ENCODE measurements at places on chromosomes 3 and 15.

DNA sequence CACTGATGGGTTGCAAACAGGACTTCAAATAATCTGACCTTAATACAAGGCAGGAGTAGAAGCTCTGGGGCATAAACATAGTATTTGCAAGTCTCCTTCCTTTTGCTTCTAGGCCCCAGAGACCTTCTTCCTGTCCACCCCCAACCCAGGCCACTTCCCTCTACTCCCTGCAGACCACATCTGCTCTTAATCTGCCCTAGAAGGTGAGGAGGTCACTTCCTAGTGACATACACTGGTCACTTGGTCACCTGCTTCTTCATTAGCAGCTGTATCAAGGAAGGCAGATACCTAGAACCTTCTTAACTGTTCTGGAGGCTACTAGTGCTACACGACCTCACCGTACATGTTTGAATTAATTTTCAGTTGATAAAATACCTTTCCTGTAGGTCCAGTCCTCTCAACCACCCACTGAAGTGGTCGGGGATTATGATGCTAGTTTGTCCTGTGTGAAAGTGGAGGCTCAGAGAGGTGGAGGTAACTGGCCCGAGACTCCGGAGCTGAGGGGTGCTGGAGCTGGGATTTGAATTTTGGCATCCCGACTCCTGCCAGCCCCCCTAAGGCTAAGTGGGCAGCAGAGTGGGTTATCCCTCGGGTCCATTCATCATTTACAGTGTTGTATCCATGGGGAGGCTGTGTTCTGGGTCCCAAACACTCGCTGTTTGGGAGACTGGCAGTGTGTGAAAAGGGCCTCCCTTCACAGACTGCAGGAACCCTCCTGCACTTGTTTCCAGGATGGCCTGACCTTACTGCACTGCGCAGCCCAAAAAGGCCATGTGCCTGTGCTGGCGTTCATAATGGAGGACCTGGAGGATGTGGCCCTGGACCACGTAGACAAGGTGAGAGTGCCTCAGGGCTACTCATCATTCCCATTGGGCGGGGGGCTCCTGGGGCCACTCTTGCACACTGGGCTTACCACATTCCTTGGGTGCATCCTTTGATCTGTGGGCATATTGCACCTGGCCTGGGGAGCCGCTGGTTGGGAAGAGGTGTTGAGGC, 13.9 kb downstream of the ANKDD1A start:
- DNase-seq: no peak

DNA sequence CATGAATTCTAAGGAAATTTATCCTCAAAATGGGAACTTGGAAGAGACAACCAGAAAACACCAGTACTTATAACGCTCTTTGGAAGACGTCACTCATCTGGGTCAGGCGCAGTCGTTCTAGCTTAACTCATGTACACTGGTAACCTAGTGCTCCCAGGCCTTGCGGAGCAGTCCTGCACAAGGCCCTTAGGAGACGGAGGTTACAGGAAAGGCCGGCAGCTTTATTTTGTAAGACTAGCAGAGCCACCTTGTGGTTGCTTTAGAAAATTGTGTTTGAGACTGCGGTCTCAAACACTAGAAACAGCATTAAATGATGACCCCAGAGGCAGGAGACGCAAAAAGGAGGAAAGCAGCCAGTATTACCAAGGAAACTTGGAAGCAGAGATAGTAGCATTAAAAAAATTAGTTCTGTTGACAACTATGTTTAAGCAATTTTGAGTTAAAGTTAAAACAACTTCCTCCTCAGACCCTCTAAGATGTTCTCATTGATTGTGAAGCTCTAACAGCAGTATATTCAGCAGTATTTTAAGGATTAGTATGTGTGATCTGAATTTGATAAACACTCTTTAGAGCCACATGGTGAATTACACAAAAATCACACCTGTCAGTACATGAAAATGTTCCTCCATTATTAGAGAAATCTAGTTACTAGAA, 141.9 kb upstream of the C2CD4B start:
- no peak for DNase-seq

- DNase-seq: no peak
These were observed 22.9 kb downstream of the BBX start for GRCh38 chr3:107545680-107546120.

- no peak for DNase-seq
These were observed 61.8 kb downstream of the RUBCN start for GRCh38 chr3:197674741-197675562.

GRCh38 chr3:52440671-52441070, 4.2 kb downstream of the SEMA3G start:
- DNase-seq: no peak

- DNase-seq: no peak
These were observed 68.1 kb downstream of the MEIS2 start for GRCh38 chr15:37032091-37032775.

DNA sequence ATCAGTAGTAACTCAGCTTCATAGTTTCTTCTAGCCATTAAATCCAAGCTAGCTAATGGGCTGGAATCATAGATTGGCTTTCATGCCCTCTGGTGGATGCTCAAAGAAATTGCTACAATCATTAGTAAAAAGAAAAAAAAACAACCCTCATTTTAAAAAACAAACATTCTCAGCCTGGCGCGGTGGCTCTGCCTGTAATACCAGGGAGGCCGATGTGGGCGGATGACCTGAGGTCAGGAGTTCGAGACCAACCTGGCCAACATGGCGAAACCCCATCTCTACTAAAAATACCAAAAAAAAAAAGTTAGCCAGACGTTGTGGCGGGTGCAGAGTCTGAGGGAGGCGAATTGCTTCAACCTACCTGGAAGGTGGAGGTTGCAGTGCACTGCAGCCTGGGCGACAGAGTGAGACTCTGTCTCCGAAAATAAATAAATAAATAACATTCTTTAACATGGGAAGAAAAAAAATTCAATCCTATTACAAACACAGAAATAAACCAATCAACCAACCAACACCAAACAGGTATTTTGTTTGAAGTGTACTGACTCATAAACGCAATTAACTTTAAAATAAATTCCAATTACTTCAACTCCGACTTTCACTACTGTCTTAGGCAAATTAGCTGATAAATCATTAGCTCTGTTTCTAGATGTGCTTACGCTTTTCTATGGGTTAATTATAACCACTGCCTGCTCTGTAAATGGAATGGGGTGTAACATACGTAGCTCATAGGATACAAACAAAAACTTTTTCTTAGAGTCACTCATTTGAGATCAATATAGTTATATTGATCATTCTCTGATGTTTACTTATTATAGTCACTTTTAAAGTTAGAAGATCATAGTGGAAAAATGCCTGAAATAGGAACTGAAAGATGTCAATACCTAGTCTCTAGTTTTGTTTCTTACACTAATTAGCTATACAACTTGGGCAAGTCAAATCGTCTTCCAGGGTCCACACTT, 24.9 kb downstream of the TMEM207 start:
- DNase-seq: no peak

DNA sequence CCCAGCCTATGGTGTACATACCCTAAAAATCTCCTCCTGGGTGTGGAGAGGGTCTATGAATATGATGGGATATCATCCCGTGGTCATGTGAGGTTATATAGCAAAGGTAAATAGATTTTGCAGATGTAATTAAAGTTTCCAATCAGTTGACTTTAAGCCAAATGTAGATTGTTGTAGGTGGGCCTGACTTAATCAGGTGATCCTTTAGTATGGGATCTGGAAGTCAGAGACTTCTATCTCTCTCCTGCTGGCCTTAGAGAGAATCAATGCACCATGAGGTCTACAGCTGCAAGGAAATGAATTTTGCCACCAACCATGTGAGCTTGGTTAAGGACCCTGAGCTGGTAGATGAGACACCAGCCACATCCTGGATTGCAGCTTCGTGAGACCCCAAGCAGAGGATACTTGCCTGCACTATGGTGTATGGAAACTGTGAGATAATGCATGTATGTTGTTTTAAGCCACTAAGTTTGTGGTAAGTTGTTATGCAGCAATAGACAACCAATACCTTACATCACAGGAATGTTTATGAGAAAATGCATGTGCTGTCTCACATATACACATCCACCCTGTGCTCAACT, 137.1 kb upstream of the SLC6A11 start:
- DNase-seq: no peak

- no peak for DNase-seq
These were observed 1.6 kb downstream of the PARP3 start for GRCh38 chr3:51943451-51944391.

- DNase-seq: no peak
These were observed 132.4 kb upstream of the PLXNA1 start for GRCh38 chr3:126850370-126851085.

DNA sequence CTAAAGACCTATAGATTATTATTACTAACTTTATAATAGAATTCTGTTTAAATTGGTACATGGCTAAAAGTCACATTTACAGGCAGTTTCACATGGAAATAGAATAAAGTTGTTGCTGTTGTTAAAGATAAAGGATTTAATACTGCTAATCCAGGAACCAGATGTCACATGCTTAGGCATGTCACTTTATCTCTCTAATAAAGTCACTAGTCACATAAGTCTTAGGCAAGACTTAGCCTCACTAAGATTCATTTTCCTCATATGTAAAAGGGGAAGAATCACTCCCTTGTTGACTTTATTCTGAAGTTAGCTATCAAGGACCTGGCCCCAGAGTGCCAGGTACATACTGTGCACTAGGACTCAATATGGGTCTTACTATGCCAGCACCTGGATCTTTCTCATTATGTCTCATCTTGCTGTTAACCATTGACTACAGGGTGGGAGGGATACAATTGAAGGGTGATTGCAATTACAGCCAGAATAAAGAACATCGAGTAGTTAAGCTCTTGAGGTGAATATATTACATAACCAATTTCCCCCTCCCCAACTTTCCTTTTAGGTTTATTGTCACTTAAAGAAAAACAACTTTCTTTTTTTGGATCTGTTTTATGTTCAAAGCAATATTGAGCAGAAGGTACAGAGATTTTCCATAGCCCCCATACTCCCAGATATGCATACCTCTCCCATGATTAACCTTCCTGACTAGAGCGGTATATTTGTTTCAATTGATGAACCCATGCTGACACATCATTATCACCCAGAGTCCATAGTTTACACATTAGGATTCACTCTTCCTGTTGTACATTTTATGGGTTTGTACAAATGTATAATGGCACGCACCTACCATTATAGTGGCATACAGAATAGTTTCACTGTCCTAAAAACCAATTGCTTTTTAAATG, 36.6 kb downstream of the LNP1 start:
- DNase-seq: no peak

DNA sequence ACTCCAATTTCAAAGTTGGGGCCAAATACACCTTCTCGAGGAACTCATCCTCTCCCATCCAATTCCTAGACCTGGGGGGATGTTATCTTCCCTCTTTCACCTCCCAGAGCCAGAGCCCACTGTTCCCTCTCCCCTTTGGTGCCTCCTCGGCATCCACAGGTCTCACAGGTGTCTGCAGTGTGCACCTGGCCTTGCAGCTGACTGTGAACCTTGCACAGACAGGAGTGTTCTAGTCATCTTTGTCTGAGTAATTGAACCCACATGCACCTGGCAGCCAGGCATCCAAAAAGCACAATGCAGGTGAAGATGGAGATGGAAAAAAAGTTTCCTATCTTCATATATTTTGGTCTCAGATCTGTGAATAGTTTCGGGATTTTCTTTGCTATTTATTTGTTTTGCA, 30.8 kb downstream of the PCOLCE2 start:
- no peak for DNase-seq

DNA sequence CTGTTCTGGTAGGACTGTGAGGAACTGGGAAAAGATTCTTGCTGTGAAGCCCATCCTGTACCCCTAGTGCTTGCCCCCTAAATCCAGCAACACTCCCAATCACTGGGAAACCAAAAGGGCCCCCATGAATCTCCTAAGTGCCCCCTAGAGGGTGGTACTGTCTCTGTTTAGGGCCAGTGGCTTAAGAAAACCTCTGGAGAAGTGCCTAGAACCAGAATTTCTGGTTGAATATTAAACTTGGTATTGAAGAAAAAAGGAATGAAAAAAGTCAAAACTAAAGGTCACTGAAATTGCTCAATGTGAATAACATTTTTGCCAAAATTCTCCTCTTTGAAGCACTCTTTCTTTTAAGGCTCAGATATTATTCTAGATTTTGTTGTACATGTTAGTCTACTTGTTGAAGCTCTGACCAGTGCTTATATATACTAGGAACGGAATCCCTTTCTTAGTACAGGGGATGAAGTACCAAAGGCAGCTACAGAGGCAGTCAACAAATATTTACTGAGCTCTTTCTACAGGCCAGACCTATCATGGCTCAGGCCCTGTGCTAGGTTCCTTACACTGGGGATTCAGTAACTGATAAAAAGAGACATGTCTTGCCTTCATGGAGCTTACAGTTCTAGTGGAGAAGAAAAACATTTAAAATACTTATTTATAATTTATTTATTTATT, 138.8 kb downstream of the MYLK start:
- no peak for DNase-seq

DNA sequence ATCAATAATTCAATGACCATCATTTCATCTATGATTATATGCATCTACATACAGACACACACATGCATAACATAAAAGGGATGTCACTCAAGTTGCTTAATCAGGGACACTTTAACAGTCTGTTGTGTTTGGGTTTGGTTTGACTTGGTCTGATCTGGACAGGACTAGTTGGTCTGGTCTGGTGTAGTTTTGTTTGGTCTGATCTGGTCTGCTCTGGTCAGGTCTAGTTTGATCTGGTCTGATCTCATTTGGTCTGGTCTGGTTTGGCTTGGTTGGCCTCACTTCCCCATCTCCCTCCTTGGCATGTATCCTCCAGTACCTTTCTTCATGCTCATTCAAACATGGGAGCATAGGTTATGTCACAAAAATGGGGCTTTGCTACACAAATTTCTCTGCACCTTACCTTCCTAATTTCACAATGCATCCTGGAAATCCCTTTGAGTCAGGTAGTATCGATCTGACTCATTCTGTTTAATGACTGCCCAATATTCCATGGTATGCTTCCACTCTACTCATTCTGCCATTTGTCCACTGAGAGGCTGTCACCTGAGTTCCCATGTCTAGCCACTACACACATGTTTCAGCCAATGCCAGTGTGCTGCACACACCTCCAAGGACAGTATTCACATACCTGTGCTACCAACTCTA, 73.0 kb upstream of the TPM1 start:
- DNase-seq: no peak

DNA sequence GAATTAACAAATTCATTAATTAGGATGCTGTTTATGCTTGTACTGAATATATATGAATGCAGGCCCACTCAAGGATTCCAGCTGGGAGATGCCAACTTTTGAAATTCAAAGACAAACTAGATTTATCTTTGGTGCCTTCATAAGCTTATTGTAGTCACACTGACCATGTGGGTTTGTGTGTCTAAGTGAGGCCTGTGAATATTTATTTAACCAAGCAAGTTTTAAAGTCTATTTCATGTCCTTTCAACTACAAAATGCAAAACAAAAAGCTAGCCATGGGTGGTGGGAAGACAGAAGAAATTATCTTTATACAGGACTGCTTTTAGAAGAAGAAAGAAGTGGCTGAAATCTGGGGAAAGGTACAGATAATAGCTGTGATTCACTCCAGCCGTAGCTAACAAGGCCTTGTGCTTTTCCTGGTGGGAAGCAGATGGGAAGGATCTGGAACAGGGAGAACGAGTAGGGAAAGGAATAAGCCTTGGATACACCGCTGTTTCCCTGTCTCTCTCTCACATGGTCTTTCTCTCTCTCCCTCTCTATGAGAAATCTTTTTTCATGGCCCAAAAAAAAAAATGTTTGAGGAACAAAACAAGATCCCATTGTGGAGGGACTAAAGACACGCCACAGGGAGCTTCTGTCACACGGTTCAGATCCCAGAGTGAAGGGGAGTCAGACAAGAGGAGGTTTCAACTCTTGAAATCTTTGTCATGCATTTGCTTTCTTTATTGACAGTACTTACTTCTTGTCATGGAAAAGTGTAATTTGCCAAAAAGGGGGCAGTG, 225.5 kb downstream of the RORA start:
- DNase-seq: no peak

Measured in stimulated activated CD8-positive, alpha-beta memory T cell treated with anti-CD3 and anti-CD28 coated beads, Interleukin-7, amount 100 ng/mL, for 1 hour (primary cell).